NB4 (cell line): ENCODE measurements at places on chromosomes 7 and 10.

- no peak for DNase-seq
Observed at GRCh38 chr10:61329854-61330253, 123.3 kb downstream of the TMEM26 start.

- no peak for DNase-seq
Observed at GRCh38 chr7:143384148-143384547, 3.0 kb downstream of the ZYX start.

- no peak for DNase-seq
Observed at GRCh38 chr10:128990986-128991385, 476.1 kb upstream of the MGMT start.

GRCh38 chr7:7109934-7110333, 72.4 kb upstream of the C1GALT1 start:
- no peak for DNase-seq
